NCI-H510A (cell line): ENCODE measurements at places on chromosomes 7 and 10.

DNA sequence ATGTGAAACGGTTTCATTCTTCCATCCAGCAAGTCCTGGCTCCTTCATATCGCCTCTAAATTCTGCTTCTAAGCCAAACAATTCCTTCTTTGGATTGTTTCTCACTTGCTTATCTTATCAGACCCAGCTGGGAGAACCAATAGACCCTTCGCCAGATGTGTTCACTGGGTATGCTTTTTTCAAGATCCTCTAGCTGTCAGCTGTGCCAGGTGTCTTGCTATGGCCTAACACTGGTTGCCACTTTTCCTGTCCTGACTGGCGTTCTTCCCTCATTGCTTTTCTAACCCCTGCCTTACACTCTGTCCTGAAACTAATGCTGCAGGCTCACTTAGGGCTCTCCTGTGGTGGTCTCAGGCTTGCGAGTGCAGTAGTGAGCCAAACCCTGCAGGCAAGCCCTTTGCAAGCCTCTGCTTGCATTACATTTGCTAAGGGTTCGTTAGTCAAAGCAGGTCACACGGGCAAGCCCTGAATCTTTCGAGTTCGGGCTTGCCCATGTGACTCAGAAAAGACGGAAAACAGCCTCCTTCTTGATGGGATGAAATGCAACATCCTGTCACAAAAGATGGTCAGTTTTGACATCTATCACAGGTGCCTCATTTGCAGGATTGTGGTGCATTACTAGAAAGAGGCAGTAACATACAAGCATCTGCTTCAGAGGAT is 92.8 kb downstream of the VWC2 start:
- DNase-seq, result no peak

DNA sequence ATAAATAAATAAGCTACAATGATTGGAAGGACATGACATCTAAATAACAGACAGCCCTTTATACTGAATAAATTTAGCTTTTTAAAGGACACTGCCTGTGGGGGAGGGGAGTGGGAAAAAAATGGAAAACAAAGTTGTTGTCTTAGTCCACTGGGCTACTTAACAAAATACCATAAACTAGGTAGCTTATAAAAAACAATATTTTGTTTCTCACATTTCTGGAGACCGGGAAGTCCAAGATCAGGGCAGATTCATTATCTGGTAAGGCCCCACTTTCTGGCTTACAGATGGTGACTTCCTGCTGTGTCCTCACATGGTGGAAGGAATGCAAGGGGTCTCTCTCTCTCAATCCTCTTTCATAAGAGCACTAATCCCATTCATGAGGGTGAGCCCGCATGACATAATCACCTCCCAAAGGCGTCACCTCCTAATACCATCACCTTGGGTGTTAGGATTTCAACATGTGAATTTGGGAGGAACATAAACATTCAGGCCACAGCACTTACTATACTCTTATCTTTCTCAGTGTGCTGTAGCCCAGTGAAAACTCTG is 43.0 kb downstream of the DNAJC12 start:
- DNase-seq, result no peak

GRCh38 chr10:17249820-17250219 is 21.8 kb downstream of the VIM start:
- DNase-seq, result no peak

- no peak for DNase-seq
These were observed 65.6 kb downstream of the PTPRZ1 start for GRCh38 chr7:121938429-121938996.

GRCh38 chr10:86747796-86748581 is 8.4 kb upstream of the BMPR1A start:
- DNase-seq, result no peak

GRCh38 chr7:74379938-74380337 is 73.8 kb upstream of the GTF2IRD1 start:
- DNase-seq, result no peak
